NCI-H1694 treated with DMSO at 0.1 percent for 48 hours (cell line): ENCODE measurements at places on chromosomes 2 and 18.

DNA sequence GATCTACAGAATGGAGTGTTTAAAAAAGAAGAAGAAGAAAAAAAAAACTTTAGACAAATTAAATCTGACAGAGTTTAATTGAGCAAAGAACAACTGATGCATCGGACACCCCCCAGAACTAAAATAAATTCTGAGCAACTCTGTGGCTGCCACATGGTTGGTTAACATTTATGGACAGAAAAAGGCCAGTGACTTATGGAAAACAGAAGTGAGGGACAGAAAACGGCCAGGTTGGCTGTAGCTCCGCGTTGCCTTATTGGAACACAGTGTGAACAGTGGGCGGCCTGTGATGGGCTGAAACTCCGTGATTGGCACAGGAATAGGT lies 75.6 kb downstream of the SPP2 start:
- no peak for DNase-seq

DNA sequence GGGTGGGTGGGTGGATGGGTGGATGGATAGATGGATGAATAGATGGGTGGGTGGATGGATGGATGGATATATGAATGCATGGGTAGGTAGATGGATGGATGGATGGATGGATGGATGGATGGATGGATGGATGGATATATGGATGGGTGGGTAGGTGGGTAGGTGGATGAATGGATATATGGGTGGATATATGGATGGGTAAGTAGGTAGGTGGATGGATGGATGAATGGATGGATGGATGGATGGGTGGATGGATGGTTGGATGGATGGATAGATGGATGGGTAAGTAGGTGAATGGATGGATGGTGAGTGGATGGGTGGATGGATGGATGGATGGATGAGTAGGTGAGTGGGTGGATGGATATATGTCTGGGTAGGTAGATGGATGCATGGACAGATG lies 36.1 kb downstream of the MCFD2 start:
- DNase-seq = no peak

DNA sequence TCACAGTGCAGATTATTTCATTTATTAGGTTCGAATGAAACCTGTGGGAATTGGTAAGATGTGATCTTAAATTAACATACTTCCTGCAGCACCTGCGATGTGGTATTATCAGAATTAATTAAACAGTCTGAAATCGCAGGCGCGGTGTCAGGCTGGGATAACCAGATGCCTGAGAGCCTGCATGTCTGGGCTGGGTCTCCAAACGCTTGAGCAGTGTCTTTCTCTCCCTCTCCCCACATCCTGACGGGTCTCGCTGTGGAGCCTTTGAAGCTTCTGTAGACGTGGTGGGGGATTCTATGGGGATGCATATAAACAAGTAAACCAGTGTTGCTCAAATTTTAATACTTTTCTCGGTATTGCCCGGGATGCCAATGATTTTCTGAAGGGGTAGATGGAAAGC lies 366.2 kb upstream of the SPRED2 start:
- peak; percentile 47 for DNase-seq

- no peak for DNase-seq
Measured at GRCh38 chr2:101253013-101253702, 472 bp downstream of the CNOT11 start.

DNA sequence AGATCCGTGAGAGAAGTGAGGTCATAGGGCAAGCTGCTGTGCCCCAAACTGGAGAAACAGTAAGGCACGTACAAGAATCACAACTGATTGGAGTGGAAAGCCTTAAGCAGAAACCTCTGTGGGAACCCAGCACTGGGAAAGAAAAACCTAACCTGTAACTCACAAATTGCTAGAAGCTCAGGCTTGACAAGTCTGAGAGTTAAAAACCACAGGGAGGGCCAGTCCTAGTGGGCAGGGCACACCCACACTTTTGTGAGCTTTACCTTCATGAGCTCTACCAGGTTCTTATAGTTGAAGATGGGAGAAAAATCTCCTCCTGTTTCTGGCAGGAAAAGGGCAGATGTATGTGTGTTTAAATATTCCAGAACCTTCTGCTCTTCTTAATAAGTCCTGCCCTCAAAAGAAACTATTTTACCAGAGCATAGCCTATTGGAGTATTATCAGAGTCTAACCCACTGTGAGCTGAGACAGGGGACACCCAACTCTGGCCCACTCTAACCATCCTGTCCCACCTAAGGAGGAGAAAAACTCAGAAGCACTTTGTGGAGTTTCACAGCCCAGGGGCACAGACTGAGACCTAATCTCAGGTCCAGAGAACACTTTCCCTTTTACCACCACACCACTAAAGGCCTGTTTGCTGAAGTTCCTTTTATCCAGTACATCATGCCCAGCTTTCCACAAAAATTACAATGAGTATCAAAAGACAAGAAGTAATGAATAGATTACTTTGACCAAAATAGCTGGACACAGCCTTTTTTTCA lies 1265.7 kb upstream of the CHAC2 start:
- DNase-seq = no peak

GRCh38 chr2:9782197-9782719 lies 61.0 kb upstream of the TAF1B start:
- no peak for DNase-seq

DNA sequence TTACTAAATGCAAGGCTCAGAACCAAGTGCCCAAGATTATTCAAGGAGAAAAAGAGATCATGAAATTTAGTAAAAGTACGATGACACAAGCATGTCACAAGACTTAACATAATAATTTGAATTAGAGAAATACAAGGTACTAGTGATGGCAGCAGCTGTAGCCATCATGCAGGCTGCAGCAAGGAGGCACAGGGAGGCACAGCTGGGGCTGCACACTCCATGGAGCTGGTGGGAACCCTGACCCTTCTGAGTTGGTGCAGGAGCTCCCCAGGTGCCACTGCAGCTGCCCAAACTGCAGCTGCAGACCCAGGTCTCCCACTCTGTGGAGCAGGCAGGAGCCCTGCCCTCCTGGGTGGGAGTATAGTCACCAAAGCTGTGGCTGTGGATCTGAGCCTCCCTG lies 46.0 kb downstream of the COL3A1 start:
- no peak for DNase-seq

DNA sequence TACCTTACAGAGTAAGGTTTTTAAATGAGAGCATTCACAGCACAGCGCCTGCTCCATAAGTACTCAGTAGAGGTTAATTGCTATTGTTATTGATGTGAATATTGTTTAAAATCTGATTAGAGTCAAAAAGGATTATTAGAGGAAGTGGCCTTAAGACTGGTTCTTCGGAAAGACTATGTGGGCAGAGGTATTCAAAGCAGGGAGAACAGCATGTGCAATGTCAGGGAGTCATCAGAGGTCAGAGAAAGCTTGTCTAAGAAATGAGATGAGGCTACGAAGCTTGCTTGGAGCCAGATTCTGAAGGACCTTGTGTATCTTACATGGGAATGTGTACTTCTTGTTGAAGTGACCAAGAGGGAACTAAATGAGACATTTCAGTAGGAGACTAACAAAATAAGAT lies 49.8 kb downstream of the PMS1 start:
- no peak for DNase-seq

- DNase-seq = no peak
Measured at GRCh38 chr2:98127229-98127989, 40.4 kb downstream of the VWA3B start.

- DNase-seq = no peak
Measured at GRCh38 chr2:68250652-68251186, 1.6 kb downstream of the PPP3R1 start.

DNA sequence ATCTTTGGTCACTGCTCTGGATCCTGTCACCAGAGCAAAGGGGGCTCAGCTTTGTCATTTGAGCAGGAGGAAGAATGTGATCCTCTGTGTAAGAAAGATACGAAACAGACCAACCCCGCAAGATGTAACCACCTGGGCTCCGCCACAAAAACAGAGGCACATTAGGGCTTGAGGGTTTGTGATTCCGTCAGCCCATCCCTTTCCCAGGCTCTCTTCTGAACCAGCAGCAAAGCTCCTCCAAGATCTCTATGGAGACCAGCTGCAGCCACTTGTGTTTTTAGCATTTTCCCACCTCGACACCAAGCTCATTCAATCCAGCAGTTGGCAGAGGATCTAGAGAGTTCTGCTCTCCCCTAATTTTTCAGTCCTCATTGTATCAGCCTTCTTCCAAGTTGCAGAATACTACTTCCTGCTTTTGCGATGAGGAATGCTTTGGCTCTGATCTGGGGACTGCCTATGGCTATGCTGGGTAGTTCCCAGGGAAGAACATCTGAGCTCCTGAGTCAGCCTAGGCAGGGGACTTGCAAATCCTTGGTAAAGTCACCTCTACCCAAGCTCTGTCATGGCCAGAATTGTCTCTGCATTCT lies 139.6 kb upstream of the RAB12 start:
- DNase-seq = no peak
